ENCODE measurements at places on chromosomes 13 and 19.
A peak's percentile ranks its signal among the peaks of the same experiment; 100 is the strongest.

- peak; percentile 81 for DNase-seq
Observed at GRCh38 chr13:80340651-80341100, 250 bp downstream of the SPRY2 start.

DNA sequence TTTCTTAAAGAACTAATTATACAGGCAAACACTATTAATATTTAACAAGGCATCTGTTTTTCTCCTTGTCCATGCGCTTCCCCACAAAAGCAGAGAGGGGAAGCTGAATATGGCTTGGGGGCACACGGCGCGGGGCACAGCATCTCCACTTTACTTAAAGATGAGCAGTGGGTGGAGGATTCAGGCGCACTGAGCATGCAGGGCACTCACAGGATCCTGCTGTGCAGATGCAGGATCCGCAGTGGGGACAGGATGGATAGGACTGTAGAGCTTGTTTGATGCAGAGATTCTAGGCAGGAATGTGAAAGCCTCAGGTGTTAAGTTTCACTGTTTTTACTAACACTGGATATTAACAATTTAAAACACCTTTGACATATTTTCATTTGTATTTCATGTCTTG, 43.3 kb downstream of the ATP11A start:
- peak; percentile 39 for DNase-seq

GRCh38 chr13:102643656-102644055, 46.9 kb downstream of the TPP2 start:
- DNase-seq = no peak

DNA sequence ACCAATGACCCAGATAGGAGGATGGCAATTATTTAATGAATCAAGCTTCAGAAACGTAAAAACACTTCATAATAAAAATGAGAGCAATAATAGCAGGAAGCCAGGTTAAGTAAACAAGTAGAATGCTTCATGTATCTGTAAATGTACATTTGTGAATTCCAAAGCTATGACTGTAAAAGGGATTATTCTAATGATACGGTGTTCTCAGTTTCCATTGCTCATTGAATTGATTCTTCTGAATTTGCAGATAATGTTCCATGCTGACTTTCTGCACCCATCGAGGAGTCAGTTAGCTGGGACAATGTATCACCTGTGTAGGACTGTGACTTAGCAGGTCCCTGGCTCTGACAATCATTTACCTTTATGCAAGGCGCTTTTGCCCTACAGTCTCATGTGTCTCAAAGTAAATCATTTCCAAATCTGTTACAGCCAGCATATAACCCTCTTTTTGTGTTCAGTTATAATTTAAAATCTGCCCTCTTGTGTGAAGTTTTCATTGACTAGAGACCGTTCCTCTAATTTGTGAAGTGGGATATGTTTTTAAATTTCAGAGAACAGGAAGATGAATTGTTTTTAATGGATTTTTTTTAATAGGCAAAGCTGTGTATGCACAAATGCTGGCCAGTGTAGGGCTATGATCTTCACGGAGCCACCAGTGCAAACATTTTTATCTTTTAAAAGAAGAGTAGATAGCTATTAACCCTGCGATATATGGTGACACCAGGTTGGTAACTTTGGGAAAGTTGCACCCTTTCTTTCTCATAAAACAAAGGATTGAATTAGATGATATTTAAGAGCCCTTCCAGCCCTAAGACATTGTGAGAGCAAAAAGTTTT, 267.1 kb downstream of the KLF5 start:
- DNase-seq = no peak

DNA sequence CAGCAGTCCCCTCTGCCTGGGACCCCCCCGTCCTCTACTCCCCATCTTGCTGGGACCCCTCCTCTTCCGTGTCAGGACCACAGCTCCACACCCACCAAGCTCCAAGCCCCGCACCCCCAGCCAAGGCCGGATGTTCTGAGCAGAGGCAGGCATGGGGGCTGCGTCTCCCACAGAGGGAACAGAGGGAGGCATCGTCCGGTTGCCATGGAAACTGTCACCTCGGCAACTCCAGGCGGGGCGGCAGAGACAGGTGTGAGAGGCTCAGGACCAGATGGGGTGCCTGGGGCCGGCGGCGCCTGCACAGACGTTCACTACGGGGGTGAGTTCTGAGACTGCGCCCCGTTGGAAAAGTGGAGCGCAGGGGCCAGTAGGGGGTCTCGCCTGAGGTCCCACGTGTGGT, 5.4 kb downstream of the RNU6-9 start:
- DNase-seq = no peak

- no peak for DNase-seq
Observed at GRCh38 chr13:42762917-42763316, 18.5 kb upstream of the FAM216B start.

DNA sequence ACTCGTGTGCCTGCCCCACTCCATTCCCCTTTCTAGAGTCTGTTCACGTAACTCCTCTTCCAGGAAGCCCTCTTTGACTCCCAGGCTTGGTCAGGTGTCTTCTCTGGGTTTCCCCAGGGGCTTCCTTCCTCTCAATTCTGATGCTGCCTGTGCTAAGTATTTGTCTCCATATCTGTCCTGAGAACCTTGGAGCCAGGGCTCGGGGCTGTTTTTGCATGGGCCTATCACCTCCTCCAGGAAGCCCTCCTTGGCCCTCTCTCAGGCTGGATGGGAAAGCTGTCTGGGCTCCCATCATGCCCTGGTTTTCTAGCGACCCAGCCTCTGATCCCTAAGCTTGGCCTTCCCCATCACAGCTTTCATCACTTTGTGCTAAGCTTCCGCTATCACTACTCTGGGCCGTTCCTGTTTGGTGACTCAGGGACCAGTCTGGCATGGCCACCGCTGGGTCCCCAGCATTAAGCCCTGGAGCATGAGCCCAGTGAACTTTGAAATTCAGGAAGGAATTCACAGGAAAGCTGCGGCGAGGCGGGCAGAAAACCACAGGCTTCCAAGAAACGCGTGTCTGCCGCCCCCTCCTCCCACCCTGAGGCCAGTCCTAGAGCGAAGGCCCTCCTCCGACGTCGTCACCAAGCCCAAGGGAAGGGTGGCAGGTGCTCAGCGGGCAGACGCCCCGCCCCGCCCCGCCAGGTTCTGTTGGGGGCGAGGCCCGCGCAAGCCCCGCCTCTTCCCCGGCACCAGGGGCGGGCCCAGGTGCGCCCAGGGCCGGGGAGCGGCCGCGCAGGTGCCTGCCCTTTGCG, 486 bp upstream of the SPINT2 start:
- peak; percentile 48 for DNase-seq

DNA sequence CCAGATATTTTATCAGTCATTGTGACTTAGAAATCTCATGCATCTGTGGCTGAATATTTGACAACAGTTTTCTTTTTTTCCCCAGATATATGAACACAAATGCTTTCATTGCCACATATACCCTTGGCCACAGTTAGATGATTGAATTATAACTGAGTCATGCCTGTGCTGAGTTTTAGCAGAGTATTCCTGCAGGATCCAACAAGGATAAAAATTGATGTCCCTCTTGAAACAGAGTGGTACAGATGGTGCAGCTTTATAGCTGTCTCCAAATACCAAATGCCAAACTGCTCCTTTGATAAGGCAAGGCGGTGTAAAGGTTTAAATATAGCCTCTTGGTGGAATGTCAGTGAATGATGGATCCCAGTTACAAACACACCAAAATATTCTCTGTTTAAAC, 428.5 kb downstream of the GPC6 start:
- DNase-seq = no peak

DNA sequence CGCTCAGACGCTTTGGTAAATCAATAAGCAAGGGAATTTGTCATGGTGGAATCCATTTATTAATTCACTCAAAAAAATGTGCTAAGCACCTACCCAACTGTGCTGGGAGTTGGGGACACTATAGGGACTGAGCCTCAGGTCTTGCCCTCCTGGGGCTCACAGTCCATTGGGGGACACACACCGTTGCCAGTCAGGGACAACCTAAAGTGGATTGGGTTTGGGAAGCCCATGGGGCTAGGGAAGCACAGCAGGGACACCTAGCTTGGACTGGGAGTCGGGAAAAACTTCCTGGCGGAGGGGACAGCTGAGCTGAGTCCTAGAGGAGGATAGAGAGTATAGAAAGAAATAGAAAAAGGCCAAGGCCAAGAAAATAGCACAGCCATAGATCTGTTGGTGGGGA, 8.5 kb downstream of the FOSB start:
- DNase-seq = no peak

Measured in NCI-H1092 treated with DMSO at 0.1 percent for 48 hours (cell line).